ENCODE measurements at places on chromosomes 5 and 9.
A peak's percentile ranks its signal among the peaks of the same experiment; 100 is the strongest.

- DNase-seq, result no peak
Measured at GRCh38 chr5:14097998-14098471, 45.1 kb upstream of the TRIO start.

- DNase-seq, result no peak
Measured at GRCh38 chr5:64594601-64595000, 88.8 kb downstream of the RGS7BP start.

GRCh38 chr9:33144551-33144950 lies 22.6 kb downstream of the B4GALT1 start:
- no peak for DNase-seq

GRCh38 chr5:72630081-72630480 lies 122.9 kb upstream of the ZNF366 start:
- DNase-seq, result no peak

- no peak for DNase-seq
Measured at GRCh38 chr9:16039988-16040761, 487.3 kb downstream of the CCDC171 start.

DNA sequence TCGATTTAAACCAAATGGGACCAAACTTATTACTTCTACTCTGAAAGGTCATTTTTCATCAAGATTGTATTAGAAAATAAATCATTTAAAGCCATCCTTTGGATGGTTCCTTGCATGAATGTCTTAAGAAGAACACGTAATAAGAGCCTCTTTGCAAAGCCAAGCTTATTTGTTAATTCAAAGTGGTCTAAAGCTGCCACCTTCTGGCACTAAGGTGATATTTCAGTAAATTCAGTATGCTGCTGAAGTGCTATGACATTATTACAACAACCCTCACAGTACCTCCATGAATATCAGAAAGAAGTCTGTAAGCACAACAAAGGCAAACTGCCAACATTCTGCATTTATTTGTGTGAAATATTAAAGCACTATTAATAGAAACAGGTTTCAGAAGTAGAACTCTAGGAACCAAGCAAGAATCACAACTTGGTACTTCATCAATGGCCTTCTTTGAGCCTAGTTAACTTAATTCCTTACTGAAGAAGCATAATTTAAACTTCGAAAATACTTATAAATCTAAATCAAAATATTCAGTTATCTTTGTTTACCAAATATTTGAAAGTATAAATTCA lies 53.1 kb upstream of the TYRP1 start:
- DNase-seq, result no peak

DNA sequence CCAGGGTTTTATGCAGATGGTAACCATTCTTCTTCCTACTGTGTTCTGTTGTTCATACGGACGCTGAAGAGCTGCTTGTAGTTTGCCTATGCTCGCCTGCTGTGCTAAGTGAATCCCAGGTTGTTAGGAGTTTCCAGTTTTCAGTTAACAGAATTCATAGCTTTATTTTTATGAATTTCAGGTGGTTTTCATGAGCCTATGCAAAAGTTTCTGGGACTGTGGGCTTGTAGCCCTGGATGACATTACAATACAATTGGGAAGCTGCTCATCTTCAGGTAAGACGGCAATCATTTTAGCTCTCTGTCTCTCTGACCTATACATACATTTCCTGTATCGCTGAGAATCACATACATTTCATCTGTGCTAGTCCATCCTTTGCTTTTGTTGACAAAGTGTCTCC lies 90.3 kb upstream of the SMC5 start:
- no peak for DNase-seq

DNA sequence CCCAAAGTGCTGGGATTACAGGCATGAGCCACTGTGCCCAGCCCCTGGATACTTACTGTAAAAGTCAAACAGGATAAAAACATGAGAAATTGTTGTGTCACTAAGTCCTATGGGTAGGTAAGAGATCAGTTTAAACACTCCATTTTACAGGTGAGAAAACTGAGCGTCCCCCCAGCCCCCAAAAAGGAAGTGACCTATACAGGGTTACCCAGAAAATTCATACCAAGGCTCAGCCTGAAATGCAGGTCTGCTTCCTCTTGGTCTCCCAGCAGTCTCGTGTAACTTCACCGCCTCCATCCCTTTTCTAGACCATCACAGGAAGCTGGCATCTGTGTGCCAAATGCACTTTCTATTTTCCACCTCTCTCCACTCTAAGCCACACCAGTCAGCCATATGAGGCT lies 57.2 kb downstream of the TMOD1 start:
- DNase-seq, result no peak

DNA sequence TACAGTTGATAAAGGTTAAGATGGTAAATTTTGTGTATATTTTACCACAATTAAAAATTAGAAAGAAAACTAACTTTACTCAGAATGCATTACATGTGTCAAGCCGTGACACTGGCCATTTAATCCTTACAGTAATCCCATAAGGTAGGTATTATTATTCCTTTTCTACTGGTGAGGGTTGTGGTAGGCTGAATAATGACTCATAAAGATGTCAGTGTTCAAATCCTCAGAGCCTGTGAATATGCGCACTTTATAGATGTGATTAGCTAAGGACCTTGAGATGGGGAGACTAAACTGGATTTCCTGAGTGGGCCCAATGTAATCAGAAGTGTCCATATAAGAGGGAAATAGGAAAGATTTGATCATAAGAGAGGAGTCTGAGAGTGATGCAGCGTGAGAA lies 288.1 kb downstream of the TMEM167A start:
- DNase-seq, result no peak

DNA sequence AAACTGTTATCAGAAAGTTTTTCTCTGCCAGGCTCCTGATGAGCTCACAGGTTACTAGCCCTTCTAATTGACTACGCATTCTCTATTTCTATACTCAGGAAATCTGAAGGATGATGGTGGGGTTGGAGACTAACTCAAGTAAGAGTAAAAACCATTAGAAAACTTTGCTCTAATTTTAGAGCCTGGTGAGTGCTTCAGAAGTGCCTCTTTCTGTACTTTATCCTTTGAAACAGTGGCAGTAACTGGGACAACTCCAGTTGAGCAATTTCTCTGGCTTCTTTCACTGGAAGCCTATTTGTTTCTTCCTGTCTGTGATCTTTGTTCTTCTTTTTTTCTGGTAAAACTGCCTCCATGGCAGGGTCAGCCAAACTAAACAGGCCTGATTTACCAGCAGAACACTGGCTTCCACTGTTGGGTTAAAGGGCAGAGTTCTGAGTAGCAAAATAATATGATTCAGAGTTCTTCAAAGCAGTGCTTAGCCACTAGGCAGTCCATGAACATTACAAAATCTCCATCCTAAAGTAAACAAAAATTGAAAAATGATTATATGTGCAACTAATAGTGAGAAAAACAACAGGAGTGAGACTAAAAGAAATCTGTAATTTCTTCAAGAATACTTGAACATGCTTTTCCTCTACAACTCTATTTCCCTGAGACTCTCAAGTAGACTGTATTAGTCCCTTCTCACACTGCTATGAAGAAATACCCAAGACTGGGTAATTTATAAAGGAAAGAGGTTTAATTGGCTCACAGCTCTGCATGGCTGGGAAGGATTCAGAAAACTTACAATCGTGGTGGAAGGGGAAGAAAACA lies 79.8 kb downstream of the MROH2B start:
- no peak for DNase-seq

- no peak for DNase-seq
Measured at GRCh38 chr5:169599451-169599850, 15.9 kb downstream of the SPDL1 start.

GRCh38 chr9:89353989-89354388 lies 35.7 kb downstream of the SECISBP2 start:
- no peak for DNase-seq

GRCh38 chr5:180141068-180141660 lies 67.8 kb downstream of the RASGEF1C start:
- DNase-seq, result no peak

DNA sequence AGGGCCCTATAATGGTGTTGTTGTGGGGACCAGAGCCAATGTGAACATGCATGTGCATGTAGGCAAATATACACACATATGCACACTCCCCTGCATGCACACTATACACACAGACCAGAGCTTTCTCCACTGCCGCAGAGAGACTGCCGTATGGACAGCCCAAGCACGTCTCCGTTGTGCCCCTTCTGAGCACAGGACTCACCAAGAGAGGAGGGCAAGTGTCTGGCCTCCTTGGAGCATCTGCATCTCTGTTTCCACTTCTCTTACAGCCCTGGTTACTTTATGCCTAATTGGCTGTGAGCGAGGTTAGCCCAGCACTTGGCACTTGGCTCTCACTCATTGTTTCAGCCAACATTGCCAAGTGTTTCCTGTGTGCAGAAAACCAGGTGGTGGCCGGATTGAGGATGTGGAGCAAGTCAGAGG lies 30.4 kb downstream of the CSF2 start:
- no peak for DNase-seq

DNA sequence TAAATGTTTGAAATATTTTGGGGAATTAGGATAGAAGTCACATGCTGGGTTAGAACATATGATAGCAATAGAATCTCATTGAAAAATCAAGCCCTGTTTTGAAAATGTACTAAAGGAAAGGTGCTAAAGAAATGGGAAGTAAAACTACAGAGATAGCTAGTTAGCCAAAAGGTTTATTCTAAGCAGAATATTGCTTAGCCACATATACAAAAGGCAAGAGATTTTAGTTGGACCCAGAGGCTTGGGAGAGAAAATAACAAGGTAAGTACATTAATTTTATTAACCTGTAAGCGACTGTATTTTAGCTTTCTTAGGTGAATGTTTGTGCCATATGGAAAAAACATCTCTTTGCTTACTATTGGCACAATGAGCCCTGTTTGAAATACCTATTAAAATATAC lies 108.3 kb downstream of the RPS23 start:
- DNase-seq, result no peak

- peak; percentile 28 for DNase-seq
Measured at GRCh38 chr9:91775011-91775707, 174.9 kb downstream of the ROR2 start.

- DNase-seq, result no peak
Measured at GRCh38 chr5:113514289-113514635, 768 bp downstream of the YTHDC2 start.

DNA sequence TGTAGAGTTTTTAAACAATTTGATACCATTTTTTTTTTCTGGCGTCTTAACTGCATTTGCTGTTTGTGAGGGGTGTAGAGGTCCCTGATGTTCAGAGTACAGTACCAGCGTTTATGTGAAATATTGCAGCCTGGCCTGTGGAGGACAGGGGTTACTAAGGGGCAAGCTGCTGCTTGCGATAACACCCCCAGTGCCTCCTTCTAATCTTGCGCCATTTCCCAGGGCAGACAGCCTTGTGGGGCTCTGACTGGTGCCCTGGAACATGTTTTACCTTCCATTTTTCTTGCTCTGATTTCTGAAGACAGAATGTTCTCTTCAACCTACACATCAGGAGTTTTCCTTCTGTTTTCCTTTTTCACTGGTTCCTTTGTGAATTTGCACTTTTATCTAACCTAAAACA lies 142.9 kb downstream of the DOCK8 start:
- DNase-seq, result no peak

Data from stimulated activated CD4-positive, alpha-beta T cell treated with anti-CD3 and anti-CD28 coated beads, Interleukin-12 subunit alpha, Interleukin-12 subunit beta, amount 100 ng/mL, for 24 hours (primary cell).